ENCODE measurements at places on chromosomes 11 and 22. TPM values are rescaled to one million over a fixed set of nuclear protein-coding genes. Genes with fewer than 3 reads are reported as not detected.
A peak's percentile ranks its signal among the peaks of the same experiment; 100 is the strongest.

GRCh38 chr22:29342177-29342576 lies 26.7 kb upstream of the RASL10A start:
- DNase-seq, result no peak

GRCh38 chr11:82858556-82859091 lies 41.6 kb downstream of the PRCP start:
- DNase-seq, result no peak

DNA sequence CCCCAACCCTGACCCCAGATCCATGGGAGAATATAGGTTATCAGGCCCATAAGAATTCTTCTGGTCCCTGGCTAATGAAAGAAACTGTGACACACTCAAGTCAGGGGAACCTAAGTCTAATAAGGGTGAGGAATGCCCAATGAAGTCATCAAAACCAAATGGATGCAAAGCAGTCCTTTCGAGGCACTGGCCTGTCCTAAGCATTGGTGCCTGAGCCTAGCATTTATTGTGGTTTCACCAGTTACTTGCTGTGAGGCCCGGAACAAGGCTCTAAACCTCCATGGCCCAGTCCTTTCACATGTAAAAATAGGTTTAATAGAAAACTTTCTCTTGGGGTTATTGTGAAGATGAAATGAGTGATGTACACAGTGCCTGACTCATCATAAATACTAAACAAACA lies 712.6 kb downstream of the DLG2 start:
- DNase-seq, result no peak

- DNase-seq, result no peak
These were observed 8.1 kb downstream of the OR5A2 start for GRCh38 chr11:59418156-59418555.

- DNase-seq, result peak; percentile 82
These were observed 6.4 kb downstream of the FADS2 start for GRCh38 chr11:61834278-61835048.

GRCh38 chr22:36902143-36902926 lies 11.1 kb upstream of the CSF2RB start:
- no peak for DNase-seq

DNA sequence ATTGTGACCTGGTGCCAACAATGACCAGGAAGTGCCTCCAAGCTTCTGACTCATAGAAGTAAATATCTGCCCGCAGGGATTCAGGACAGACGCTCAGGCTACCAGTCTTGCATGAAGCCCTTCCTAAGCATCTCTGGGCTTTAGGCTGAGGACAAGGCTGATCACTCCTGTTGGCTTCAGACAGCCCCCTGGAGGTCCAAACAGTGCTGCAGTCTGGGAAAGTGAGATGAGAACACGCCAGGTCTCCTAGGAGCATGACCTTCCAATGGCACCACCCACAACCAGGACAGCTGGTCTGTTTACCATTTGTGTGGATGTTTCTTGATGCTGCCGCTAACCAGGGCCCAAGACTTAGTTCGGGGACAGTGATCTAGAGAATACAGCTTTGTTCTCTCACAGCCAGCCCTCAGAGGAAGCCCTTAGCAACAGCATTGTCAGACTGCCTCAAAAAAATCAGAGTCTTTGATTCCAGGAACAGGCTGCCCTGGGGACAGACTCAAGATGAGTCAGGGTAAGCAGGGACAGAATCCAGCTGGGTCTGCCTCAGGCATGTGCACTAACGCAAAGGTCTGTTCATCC lies 111.2 kb downstream of the ZNF280B start:
- no peak for DNase-seq

DNA sequence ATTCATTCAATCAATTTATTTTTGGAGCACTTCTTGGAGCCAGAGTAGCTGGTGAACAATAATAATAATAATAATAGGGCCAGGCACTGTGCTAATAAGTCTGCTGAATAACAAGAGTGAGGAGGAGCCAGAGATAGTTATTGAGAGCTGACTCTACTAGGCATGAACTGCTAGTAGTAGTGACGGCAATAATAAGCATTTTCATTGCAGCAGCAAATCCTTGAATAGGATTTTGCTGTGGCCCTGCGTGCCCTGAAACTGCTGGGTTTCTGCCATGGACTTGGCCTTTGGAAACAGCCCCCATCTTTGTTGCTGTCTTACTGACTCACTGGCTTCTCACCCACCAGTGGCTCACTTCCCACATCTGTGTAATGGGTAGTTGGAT lies 545.9 kb downstream of the MIAT start:
- no peak for DNase-seq

DNA sequence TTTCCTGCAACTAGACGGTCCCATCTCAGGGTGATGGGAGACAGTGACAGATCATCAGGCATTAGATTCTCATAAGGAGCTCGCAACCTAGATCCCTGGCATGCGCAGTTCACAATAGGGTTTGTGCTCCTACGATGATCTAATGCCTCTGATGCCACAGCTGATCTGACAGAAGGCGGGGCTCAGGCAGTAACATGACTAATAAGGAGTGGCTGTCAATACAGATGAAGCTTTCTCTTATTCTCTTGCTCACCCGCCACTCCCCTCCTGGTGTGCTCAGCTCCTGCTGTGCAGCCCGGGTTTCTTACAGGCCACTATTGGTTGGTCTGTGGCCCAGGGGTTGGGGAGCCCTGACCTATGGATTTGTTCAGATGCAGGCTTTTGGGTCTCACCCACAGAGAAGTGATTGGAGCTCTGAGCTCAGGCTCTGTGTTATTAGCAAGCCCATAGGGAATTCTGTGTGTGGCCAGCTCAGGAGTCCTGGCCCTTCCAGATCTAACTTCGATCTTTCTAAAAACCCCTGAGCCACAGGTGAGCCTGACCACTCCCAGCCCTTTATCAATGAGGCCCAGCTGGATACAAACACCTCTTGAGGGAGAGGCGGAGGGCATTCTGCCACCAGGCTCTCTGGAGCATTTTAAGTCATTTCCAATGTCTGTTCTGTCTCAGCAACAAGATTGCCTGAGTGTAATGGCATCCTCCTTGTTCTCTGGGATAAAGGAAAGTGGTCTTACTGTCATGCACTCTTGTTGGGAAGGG lies 351.8 kb downstream of the BUD13 start:
- DNase-seq, result no peak

- DNase-seq, result no peak
These were observed 146.0 kb downstream of the OPCML start for GRCh38 chr11:133386262-133386661.

- no peak for DNase-seq
These were observed 10.7 kb downstream of the RAG1 start for GRCh38 chr11:36578458-36578857.

DNA sequence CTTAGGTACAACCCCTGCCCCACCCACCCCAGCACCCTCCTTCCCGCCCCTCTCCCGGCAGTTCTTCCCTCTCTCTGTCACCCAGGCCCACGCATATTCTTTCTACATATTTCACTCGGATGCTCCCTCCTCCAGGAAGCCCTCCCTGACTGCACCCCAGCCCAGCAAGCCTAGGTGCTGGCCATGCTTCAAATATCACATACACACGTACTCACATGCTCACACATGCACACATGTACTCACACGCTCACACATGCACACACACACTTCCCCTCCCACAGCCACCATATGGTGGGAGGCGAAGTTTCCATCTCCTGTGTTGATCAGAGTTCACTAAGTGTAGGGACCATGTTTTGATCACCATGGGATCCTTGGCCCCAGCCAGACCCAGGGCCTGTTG lies 90.4 kb downstream of the WNT7B start:
- DNase-seq, result no peak

DNA sequence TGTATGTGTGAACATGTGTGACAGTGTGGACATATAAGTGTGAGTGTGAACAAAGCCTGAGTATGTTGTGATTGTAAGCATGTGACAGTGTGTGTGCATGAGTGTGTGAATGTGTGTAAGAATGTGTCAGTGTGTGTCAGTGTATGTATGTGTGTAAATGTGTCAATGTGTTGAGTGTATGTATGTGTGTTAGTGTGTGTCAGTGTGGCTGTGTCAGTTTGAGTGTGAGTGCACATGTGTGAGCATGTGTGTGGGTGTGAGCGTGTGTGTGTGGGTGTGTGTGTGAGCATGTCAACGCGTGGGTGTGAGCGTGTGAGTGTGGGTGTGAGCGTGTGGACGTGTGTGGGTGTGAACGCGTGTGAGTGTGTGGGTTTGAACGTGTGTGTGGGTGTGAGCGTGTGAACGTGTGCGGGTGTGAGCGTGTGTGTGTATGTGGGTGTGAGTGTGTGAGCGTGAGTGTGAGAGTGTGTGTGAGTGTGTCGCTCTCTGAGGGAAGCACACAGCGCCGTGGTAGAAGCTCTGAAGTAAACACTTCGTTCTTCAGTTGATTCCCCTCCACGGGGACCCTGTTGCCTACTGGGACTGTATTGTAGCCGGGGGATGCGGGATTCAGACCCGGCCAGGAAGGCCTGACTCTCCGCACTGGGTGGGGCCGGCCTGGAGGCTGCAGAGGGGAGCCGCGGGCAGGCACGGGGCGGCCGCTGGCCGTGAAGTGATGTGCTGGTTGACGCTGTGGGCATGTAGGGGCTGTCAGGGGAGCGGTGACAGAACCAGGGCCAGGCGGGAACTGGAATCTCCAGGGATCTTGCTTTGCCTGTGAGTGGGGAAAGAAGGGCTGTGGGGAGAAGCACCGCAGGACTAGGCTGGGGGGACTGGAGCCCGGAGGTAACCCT lies 21.1 kb downstream of the RPS6KA4 start:
- DNase-seq, result no peak

DNA sequence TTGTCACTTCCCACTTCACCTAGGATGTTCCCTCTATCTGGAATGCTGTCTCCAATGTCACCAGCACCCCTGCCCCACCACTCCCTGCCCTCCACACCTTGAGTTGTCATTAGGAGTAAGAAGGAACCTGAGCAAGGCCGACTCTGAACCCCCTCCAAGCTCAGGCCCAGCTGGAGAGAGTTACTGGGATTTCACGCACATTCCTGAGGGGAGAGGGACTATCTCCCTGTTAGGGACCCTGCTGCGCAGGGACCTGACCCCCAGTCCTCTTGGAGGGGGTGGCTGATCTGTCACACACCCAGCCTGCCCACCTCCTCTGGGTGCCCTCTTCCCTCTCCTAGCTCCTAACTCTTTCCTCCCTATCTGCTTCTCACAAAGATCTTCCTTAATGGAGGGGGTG lies 81.7 kb downstream of the NECTIN1 start:
- DNase-seq, result no peak

DNA sequence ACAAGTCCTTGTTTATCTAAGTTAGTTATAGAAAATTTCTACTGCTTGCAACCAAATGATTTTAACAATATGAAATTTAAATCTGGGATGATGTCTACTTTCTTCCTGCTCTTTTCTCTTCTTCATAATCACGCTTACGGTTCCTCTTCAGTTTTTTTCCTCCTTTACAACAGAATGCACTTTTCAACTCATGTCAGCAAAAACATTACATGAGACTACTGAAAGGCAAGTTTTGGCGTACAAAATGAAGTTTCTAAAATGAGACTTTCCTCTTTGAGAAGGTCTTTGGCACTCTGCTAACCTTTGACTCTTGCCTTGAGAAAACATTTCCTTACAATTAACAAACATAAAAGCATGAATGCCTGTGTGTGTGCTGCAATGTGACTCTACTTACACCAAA lies 23.3 kb downstream of the TMEM123 start:
- no peak for DNase-seq

DNA sequence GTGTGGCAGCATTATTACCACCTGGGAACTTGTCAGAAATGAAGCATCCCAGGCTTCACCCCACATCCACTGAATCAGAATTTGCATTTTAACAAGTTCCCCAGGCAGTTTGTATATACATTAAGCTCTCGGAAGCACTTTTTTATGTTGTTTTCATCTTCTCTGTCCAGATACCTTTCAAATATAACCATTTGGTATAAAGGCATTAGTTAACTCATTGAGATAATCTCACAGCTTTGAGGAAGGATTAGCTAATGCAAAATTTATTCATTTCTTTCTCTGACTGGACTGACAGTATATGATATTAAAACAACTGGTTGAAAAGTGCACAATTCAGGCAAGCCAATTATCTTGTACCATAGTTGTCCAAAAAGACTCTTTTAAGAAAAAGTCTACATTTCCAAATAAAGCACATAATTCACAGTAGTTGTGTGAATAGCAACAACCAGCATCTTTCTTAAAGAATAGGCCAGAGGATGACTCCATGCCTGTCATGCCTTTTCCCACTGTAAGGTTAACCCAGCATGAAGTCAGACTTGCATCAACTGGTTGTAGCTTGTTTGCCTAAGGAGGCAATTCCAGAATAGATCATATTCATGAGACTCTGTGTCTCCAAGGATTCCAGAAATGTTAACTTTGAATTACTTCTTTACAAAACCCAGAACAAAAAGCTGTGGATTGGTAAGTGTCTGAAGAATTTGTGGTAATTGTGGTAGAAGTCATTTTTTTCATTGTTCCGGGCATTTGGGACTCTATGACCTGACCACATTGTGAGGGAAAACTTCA lies 254.3 kb upstream of the SESN3 start:
- no peak for DNase-seq

DNA sequence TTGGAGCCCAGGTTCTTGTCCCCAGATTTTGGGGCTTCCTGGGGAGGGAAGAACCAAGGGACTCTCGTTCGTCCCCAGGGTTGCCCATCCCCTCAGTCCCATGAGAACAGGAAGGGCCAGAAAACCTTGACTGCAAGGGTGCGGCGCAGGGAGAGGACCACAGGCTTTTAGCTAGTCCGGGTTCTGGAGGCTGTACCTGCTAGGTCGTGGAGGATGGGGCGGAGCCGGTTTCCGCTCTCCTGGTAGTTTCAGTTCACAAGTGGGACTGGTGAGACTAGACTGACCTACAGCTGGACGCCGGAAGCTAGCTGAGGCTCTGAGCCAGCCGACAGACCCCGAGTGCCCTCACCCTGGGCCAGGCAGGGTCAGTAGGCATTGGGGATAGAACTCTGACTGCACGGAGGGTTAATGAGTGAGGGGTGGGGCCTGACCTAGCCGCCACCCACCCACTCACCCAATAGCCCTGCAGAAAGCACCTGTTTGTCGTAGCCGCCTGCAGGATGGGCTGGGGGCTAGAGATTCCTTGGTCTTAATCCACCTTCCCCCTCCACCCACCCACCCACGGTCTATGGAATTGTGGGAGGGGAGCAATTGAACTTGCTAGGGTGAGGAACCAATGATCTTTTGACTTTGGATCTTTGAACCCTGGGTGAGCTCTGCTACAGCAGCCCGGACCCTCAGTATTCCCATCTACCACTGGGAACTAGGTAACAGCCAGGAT lies 1.5 kb downstream of the MAFF start:
- peak; percentile 50 for DNase-seq

- no peak for DNase-seq
These were observed 11.5 kb downstream of the RPL27A start for GRCh38 chr11:8694137-8694536.

Gene C11orf86
- total RNA-seq, result not detected

Gene P4HA3
- total RNA-seq, result 0.23 TPM

Gene POU2AF2
- total RNA-seq, result not detected

Gene CD3G
- 0.84 TPM for total RNA-seq

Gene APOA1
- 4,271 TPM for total RNA-seq

Gene FOLR3
- total RNA-seq, result not detected

Gene OR8D1
- not detected for total RNA-seq

Gene UBQLN3
- total RNA-seq, result 0.09 TPM

Gene GLB1L2
- total RNA-seq, result 0.50 TPM

Gene CECR2
- total RNA-seq, result 2.1 TPM

Gene OR5AS1
- not detected for total RNA-seq

Gene OR5P2
- not detected for total RNA-seq
